Trophoblast cell (in vitro differentiated cells and primary cell): ENCODE measurements at places on chromosomes 1 and 21.

- no peak overlapping the region for H3K4me3 ChIP-seq
- H3K27me3 ChIP-seq = no peaks in the 10 kb centered on the region
- H3K4me1 ChIP-seq = peaks cover 11% of the 10 kb centered on the region
- no peaks in the 10 kb centered on the region for H3K36me3 ChIP-seq
Observed at GRCh38 chr1:36253161-36253862, 29.1 kb downstream of the THRAP3 start.

GRCh38 chr1:161486806-161487741 lies 18.2 kb upstream of the FCGR2A start:
- H3K27ac ChIP-seq = no peak overlapping the region
- H3K4me1 ChIP-seq = no peaks in the 10 kb centered on the region
- H3K36me3 ChIP-seq = no peaks in the 10 kb centered on the region
- H3K27me3 ChIP-seq = no peaks in the 10 kb centered on the region

GRCh38 chr1:113605146-113605545 lies 154.1 kb downstream of the PHTF1 start:
- H3K36me3 ChIP-seq = peaks cover 1% of the 10 kb centered on the region
- no peaks in the 10 kb centered on the region for H3K4me1 ChIP-seq
- no peaks in the 10 kb centered on the region for H3K27me3 ChIP-seq

- H3K4me3 ChIP-seq = no peak overlapping the region
- H3K4me1 ChIP-seq = peaks cover 15% of the 10 kb centered on the region
- H3K27ac ChIP-seq = no peak overlapping the region
- DNase-seq = no peak
- H3K27me3 ChIP-seq = no peaks in the 10 kb centered on the region
- no peaks in the 10 kb centered on the region for H3K36me3 ChIP-seq
Observed at GRCh38 chr1:5424802-5425703, 567.2 kb downstream of the NPHP4 start.

DNA sequence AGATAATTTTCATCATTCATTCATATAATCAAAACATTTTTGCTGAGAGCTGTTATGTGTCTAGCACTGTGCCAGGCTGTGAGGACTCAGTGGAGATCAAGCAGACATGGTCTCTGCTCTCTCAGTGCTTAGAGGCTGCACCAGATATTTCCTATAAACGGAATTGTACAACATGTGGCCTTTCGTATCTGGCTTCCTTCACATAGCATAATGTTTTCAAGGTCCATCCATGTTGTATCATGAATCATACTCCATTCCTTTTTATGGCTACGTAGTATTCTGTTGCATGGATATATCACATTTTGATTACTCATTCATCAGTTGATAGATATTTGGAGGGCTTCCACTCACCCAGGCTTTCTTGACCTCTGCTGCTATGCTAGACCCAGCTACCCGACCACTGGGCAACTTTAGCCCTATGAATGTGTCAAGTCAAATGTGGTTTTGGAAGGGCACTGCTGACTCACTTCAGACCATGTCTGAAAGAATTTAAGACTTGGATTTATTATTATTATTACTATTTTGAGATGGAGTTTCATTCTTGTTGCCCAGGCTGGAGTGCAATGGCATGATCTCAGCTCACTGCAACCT lies 18.5 kb downstream of the NCF2 start:
- no peaks in the 10 kb centered on the region for H3K27me3 ChIP-seq
- H3K4me1 ChIP-seq = peaks cover 18% of the 10 kb centered on the region
- H3K4me3 ChIP-seq = no peak overlapping the region
- no peak overlapping the region for H3K27ac ChIP-seq
- H3K36me3 ChIP-seq = peaks cover 2% of the 10 kb centered on the region

GRCh38 chr1:42745851-42746250 lies 5.8 kb upstream of the CLDN19 start:
- H3K4me3 ChIP-seq = no peak overlapping the region
- H3K4me1 ChIP-seq = peaks cover 6% of the 10 kb centered on the region
- H3K36me3 ChIP-seq = peaks cover 41% of the 10 kb centered on the region
- no peaks in the 10 kb centered on the region for H3K27me3 ChIP-seq
- no peak for DNase-seq
